Diencephalon (tissue), 1 donor: ENCODE measurements at places on chromosomes 2 and 18. TPM values are rescaled to one million over a fixed set of nuclear protein-coding genes. Genes with fewer than 3 reads are reported as not detected.

POTEJ gene
- 0.46 TPM for total RNA-seq

ERBB4 gene
- 78.7 TPM for total RNA-seq

SP140L gene
- 0.92 TPM for total RNA-seq

SLC5A7 gene
- 14.3 TPM for total RNA-seq

MRPL53 gene
- total RNA-seq, result 15.0 TPM

XRCC5 gene
- total RNA-seq, result 335 TPM

TCF23 gene
- total RNA-seq, result not detected

ASPRV1 gene
- total RNA-seq, result 3.0 TPM
